ENCODE measurements at places on chromosomes 7 and 10.

- no peak for DNase-seq
These were observed 30.0 kb downstream of the STK17A start for GRCh38 chr7:43612599-43613589.

- DNase-seq, result no peak
These were observed 19.4 kb upstream of the SH2D4B start for GRCh38 chr10:80518143-80518806.

DNA sequence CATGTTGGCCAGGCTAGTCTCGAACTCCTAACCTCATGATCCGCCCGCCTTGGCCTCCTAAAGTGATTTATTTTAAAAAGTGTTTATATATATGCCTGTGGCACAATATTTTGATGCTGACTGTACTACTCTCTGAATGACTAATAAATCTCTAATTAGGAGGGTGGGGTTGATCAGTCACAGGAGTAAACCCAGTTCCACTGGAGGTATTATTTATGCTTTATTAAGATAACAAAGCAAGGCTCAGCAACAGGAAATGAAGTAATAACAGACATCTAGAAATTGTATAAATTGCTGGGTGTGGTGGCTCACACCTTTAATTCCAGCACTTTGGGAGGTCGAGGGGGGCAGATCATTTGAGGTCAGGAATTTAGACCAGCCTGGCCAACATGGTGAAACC lies 26.0 kb upstream of the MCU start:
- DNase-seq, result no peak

DNA sequence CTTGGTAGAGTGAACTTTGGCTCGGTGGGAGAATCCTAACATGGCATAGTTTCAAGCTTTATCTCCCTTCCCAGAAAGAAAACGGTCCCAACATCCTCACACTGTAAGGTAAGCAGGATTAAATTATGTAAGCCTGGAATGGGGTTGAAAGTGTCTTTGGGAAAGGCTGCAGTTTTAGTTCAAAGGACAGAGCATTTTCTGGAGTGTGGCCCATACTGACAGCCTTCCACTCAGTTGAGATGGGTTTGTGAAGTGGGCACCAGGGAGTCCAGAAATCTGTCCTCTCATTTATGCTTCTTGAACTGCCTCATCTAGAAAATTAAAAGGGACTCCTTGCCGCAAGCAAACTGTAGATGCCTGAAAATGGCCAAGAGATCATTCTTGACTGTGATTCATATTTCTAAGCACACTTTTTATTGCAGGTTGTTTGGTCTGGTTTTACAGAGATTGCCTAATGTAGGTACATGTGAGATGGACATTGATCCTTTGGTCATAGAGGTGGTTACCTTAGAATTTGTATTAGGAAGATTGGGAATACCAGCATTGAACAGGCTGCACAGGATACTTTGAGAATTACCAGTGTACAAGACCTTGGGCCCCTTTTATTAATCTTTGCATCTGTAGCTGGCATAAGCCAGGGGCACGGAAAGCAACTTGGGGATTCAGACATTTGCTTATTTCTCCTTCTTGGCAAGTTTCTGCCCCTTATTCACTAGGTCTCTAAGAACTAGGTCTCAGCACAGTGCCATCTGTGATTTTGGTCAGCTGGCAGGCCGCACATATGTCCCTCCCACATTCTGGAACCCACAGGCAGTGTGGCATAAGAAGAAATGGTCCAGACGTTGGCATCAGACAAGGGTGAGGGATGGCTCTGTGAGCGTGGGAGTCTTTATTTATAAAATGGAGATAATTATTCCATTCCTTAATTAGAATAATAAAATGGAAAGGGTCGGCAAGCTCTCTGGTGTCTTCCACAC lies 125.9 kb downstream of the GLCCI1 start:
- DNase-seq, result no peak

DNA sequence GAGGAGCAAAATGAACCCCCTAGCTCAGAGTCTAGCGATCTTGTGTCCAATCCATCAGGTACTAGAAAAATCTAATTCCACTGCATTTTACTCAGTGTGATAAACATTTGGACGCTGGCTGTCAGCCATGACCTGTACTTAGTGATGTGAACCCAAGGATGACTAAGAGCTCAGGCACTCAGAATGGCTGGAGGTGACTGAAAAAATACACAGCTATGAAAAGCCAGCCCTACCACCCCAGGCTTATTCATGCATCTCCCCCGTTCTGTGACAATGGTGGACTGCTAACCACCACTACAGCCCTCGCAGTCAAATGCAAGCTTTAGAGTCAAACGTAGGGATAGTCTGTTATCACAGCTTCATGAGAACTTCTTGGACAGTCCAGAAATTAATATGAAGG lies 14.9 kb downstream of the AFAP1L2 start:
- DNase-seq, result no peak

DNA sequence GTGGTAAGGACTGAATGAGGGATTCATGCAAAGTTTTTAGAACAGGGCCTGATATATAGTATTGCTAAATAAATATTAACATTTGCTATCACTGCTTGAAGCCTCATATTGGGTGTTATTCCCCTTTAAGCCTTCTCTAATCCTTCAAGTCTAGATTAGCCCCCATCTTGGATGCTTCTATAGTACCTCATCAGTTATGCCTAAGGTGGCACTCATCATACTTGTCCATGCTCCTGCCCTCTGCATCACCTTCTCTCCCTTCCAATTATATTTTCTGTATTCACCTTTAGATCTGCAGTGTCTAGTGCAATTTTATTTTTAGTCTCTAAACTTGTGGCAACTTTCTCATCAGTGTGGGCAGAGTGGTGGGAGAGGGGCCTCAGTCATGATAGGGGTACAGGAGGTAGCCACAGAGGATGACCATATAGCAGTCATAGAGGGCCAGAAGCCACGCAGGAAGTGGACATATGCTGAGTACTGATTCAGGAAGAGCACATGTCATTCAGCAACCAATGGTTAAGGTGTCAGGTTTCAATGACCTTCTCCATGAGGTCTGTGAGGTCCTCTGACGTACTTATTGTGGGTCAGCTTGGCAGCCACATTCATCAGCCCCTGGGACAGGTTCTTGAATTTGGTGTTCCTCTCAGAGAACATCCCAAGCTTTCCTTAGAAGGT lies 2.5 kb downstream of the ENTPD1 start:
- DNase-seq, result no peak

- DNase-seq, result no peak
These were observed 59.7 kb upstream of the ADRA2A start for GRCh38 chr10:111017098-111017497.

- DNase-seq, result no peak
These were observed 1.1 kb downstream of the IL2RA start for GRCh38 chr10:6061056-6061455.

DNA sequence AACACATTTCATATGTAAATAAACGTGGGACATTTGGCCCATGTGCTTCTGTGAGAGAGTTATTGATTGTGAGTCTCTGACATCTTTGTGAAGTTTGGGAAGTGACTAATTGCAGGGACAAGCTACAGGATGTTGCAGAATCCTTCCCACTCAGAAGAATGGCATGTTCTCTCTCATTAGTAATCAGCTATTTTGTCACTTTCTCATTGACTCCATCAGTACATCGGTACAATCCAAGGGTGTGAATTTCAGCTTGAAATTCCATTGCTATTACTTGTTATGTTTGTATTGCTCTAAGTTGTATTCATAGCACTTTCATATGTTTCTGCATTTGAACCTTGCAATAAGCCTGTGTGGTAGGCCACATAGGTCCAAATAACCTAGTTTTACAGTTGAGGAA lies 100.0 kb upstream of the KCNMA1 start:
- no peak for DNase-seq

GRCh38 chr10:115949282-115949844 lies 323.6 kb downstream of the GFRA1 start:
- no peak for DNase-seq

GRCh38 chr7:125804273-125804672 lies 874.6 kb upstream of the POT1 start:
- no peak for DNase-seq

GRCh38 chr7:148547951-148548350 lies 42.6 kb upstream of the C7orf33 start:
- DNase-seq, result no peak

DNA sequence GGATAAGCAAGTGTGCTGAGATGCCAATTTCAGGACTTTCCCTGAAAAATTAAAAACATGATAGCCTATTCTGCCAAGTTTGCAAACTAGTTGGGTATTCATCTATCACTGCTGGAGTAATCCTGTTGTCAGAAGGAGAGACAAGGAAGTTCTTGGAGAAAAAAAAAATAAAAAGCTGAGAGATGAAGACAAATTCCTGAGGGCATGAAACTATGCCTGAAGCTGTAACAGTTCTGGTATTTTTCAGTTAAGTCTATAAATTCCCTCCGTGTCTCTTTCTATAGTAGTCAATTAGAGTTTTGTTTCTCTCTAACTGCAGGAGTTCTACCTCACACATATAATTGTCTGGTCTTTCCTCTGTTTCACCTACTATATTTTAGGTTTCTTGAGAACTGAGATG lies 95.7 kb downstream of the DGKB start:
- DNase-seq, result no peak
